ENCODE measurements at places on chromosomes 16 and 17. TPM values are rescaled to one million over a fixed set of nuclear protein-coding genes. Genes with fewer than 3 reads are reported as not detected.

- H3K27me3 ChIP-seq: peaks cover 8% of the 10 kb centered on the region
- peaks cover 5% of the 10 kb centered on the region for H3K4me1 ChIP-seq
- DNase-seq: no peak
- peak overlapping the region; percentile 64 for H3K27ac ChIP-seq
- H3K4me3 ChIP-seq: no peak overlapping the region
Observed at GRCh38 chr17:50518384-50519023, 10.3 kb downstream of the MYCBPAP start.

GRCh38 chr17:61575352-61575975 is 15.6 kb downstream of the NACA2 start:
- H3K4me3 ChIP-seq: no peak overlapping the region
- no peak overlapping the region for H3K27ac ChIP-seq
- peaks cover 42% of the 10 kb centered on the region for H3K27me3 ChIP-seq
- peaks cover 8% of the 10 kb centered on the region for H3K4me1 ChIP-seq
- no peak for DNase-seq
- no peaks in the 10 kb centered on the region for H3K36me3 ChIP-seq

DNA sequence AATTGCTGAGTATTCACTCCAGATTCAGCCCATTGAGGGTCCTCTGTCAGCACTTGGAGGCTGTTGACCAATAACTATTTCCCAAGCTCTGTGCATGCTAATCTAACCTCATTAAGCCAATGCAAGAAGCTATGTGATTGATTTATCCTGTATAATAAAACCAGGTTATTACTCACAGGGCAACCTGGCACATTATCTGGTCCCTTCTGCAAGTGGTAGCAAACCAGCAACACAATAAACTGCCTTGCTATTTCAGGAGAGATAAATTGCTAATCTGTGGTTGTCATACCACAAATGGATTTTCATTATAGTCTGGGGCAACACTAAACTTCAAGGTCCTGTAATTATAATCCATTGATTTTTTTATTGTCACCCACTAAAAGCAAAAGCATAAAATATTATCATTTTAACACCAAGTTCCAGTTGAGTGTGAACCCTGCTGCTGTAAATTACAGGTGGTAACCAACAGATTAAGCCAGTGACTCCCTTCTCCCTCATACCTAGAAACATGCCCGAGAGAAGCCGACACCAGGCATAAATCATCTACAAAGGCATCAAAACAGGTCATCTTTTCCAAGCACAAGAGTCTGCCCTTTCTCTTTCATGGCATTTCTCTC is 51.1 kb upstream of the SOX9 start:
- H3K4me3 ChIP-seq: no peak overlapping the region
- peaks cover 46% of the 10 kb centered on the region for H3K4me1 ChIP-seq
- H3K27ac ChIP-seq: no peak overlapping the region

DNA sequence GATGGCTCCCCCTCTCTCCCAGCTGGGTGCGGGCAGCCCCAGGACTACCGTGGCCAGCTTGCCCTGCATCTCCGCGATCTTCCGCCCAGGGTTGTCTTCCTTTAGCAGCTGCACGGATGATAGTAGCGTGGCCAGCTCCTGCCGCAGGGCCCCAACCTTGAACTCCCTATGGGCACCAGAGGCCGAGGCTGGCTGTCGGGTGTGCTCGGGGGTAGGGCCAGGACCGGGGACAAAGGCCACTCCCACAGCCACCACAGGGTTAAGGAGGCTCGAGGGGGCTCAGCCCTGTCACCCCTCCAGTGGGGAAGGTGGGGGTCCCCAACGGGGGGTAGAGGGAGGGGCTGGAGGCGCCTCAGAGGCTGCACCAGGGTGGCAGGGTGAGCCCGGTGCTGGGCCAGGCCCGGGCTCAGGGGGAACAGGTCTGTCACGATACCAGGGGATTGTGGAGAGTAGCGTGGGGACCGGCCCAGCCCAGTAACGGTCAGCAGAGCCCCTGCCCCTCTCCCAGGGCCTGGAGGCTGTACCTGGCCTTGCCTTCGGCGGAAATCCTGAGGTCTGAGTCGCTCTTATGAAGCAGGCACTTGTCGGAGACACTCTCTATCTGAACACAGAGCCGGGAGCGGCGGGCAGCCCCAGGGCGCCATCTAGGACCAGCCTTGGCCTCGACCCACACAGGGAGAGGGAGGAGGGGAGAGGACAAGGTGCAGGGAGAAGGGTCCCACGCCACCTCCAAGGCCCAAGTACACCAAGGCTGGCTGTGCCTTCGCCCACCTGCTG is 5.2 kb downstream of the PERCC1 start:
- H3K4me3 ChIP-seq: no peak overlapping the region
- no peak for DNase-seq
- peak overlapping the region; percentile 73 for H3K27ac ChIP-seq
- H3K27me3 ChIP-seq: no peaks in the 10 kb centered on the region
- no peaks in the 10 kb centered on the region for H3K36me3 ChIP-seq

- peaks cover 2% of the 10 kb centered on the region for H3K36me3 ChIP-seq
- H3K27ac ChIP-seq: no peak overlapping the region
- H3K27me3 ChIP-seq: peaks cover 21% of the 10 kb centered on the region
- DNase-seq: no peak
- H3K4me1 ChIP-seq: peaks cover 3% of the 10 kb centered on the region
- H3K4me3 ChIP-seq: no peak overlapping the region
Observed at GRCh38 chr16:80147026-80147655, 393.7 kb upstream of the DYNLRB2 start.

DNA sequence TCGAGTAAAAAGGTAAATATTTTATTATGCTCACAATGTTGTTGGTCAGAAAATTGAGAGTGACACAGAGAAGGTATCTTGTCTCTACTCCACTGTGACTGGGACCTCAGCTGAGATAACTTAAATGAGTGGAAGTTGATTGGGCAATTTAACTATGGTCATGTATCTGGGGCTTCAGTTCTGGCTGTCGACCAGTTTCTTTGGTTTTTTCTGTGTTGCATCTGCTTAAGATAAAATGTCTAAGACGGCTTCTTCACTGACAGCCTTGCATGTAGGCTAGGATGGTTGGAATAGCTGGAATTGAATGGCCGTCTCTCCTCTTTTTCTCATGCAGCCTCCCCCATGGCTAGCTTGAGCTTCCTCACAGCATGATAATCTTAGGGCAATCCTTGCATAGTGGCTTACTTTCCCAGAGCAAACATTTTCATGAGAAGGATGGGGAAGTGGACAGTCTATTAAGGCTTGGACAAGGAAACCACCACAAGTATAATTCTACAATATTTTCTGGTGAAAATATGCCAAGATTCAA is 433.7 kb downstream of the KIF2B start:
- H3K36me3 ChIP-seq: no peaks in the 10 kb centered on the region
- H3K4me1 ChIP-seq: peaks cover 4% of the 10 kb centered on the region
- no peak for DNase-seq
- no peak overlapping the region for H3K27ac ChIP-seq
- H3K27me3 ChIP-seq: no peaks in the 10 kb centered on the region

DNA sequence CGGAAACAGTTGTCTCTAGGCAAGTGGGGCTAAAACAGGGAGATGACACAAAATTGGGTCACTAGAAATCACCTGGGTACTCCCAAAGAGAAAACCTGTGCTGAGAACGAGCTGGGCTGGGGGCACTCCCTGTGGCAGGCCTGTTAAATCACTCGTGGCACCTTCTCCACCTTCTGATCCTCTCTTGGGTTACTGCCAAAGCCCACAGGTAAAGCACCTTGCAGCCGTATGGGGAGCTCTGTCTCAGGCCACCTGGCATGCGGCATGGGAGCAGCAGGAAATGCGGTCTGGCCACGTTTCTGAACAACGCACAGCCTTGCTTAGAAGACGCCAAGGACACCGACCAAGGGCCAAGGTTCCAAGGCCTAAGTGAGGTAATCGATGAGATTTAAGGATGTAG is 21.5 kb upstream of the ICAM2 start:
- no peak overlapping the region for H3K4me3 ChIP-seq
- peaks cover 12% of the 10 kb centered on the region for H3K4me1 ChIP-seq
- no peak overlapping the region for H3K27ac ChIP-seq
- no peaks in the 10 kb centered on the region for H3K27me3 ChIP-seq
- peaks cover 45% of the 10 kb centered on the region for H3K36me3 ChIP-seq

DNA sequence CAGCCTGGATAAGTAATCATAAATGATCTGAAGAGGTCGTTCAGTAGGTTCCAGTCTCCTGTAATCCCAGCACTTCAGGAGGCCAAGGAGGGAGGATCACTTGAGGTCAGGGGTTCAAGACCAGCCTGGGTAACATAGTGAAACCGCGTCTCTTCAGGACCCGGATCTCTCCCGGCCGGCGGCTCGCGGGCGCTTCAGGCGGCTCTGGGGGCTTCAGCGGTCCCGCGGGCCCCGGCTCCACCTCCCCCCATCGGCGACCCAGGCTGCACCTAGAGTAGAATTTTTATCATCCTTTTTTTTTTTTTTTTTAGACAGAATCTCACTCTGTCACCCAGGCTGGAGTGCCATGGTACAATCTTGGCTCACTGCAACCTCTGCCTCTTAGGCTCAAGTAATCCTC is 95.9 kb downstream of the ABCC12 start:
- no peak overlapping the region for H3K4me3 ChIP-seq
- H3K4me1 ChIP-seq: peaks cover 4% of the 10 kb centered on the region
- H3K27me3 ChIP-seq: peaks cover 8% of the 10 kb centered on the region
- peak overlapping the region; percentile 73 for H3K27ac ChIP-seq

DNA sequence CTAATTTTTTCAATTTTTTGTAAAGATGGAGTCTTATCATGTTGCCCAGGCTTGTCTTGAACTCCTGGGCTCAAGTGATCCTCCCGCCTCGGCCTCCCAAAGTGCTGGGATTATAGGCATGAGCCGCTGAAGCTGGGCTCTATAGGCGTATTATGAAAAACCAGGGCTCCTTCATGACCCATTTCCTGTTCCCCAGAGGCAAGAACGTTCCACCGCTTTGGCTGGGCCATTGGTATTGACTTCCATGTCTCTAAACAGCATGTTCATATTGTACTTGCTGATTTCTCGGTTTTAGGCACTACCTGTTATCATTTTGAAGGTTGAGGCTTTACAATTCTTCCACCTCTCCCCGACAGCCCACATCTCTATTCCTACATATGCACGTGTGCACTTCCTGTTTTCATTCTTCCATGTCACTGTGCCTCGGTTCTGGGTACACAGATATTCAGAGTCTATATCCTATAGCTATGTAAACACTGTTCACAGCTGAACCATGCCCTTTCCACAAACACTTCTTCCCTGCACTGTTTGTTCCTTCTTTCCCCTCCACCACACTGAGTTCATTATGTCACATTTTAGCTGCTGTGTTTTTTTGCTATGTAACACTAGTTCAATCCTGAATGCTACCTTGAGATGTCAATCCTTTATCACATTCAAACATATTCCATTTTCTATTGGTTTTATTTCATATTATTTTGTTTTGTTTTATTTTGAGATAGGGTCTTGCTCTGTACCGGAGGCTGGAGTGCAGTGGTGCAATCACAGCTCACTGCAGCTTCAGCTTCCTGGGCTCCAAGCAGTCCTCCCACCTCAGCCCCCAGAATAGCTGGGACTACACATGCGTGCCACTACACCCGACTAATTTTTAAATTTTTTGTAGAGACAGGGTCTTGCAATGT is 16.8 kb upstream of the MAPK3 start:
- peak overlapping the region; percentile 8 for H3K27ac ChIP-seq
- no peaks in the 10 kb centered on the region for H3K27me3 ChIP-seq
- H3K36me3 ChIP-seq: no peaks in the 10 kb centered on the region
- H3K4me1 ChIP-seq: peaks cover 4% of the 10 kb centered on the region

- peaks cover 11% of the 10 kb centered on the region for H3K4me1 ChIP-seq
- peaks cover 2% of the 10 kb centered on the region for H3K36me3 ChIP-seq
- H3K27me3 ChIP-seq: peaks cover 15% of the 10 kb centered on the region
- H3K27ac ChIP-seq: no peak overlapping the region
- no peak for DNase-seq
Observed at GRCh38 chr16:22192261-22193062, 13.6 kb upstream of the EEF2K start.

GRCh38 chr16:69276148-69277115 is 34.7 kb upstream of the VPS4A start:
- no peak for DNase-seq
- no peak overlapping the region for H3K27ac ChIP-seq
- peaks cover 12% of the 10 kb centered on the region for H3K36me3 ChIP-seq
- H3K4me3 ChIP-seq: no peak overlapping the region

- peaks cover 6% of the 10 kb centered on the region for H3K4me1 ChIP-seq
- H3K27ac ChIP-seq: no peak overlapping the region
- no peak for DNase-seq
- no peak overlapping the region for H3K4me3 ChIP-seq
- H3K36me3 ChIP-seq: no peaks in the 10 kb centered on the region
Observed at GRCh38 chr17:27792095-27792494, 8.2 kb downstream of the NOS2 start.

GRCh38 chr16:2848933-2849725 is 8.8 kb downstream of the PRSS22 start:
- H3K4me1 ChIP-seq: peaks cover 8% of the 10 kb centered on the region
- no peak overlapping the region for H3K27ac ChIP-seq
- peaks cover 6% of the 10 kb centered on the region for H3K27me3 ChIP-seq
- H3K4me3 ChIP-seq: no peak overlapping the region
- peaks cover 3% of the 10 kb centered on the region for H3K36me3 ChIP-seq

GRCh38 chr17:75738218-75738802 is 17.1 kb downstream of the ITGB4 start:
- peaks cover 2% of the 10 kb centered on the region for H3K36me3 ChIP-seq
- no peaks in the 10 kb centered on the region for H3K27me3 ChIP-seq
- H3K27ac ChIP-seq: no peak overlapping the region
- no peaks in the 10 kb centered on the region for H3K4me1 ChIP-seq
- no peak overlapping the region for H3K4me3 ChIP-seq
- no peak for DNase-seq

GRCh38 chr17:57987581-57988300 is at the start of gene VEZF1:
VEZF1 (minus strand) TSS chr17:57988254; CDS start chr17:57988111, 143 bp downstream.
- peaks cover 3% of the 10 kb centered on the region for H3K36me3 ChIP-seq
- H3K4me3 ChIP-seq: peak within 1 kb of the TSS; percentile 88
- no peaks in the 10 kb centered on the region for H3K27me3 ChIP-seq
- peak; percentile 69 for DNase-seq

DNA sequence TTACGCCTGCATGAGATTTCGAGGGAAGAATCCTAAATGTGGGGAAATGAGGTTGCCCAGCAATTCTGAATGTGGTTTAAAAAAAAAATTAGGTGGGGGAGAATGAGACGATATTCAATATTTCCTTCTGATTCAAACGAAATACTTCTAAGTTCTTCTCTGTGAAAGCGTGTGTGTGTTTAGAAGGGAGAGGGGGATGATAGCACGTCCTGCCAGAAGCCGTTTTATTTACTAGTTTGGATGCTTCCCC is 47.8 kb downstream of the TBC1D16 start:
- H3K27ac ChIP-seq: peak overlapping the region; percentile 15
- no peak overlapping the region for H3K4me3 ChIP-seq
- no peaks in the 10 kb centered on the region for H3K36me3 ChIP-seq
- DNase-seq: no peak

DNA sequence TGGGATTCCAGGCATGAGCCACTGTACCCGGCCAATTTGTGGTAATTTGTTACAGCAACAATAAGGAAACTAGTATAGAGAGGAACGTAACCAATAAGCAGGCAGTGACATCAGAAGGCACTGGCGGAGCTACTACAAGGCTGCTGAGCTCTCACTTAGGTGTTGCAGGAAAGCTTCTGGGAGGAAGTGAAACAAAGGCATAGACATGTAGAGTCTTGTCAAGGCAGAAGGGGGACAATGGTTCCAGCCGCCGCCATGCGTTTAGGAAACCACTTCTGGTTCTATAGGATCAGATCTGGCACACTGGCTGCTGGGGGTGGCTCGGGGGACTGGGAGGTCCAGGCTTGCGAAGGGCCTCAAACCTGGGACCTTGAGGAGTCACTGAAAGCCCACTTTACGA is 9.4 kb upstream of the CPSF4L start:
- DNase-seq: no peak
- peak overlapping the region; percentile 62 for H3K27ac ChIP-seq
- H3K4me3 ChIP-seq: no peak overlapping the region
- no peaks in the 10 kb centered on the region for H3K27me3 ChIP-seq
- H3K4me1 ChIP-seq: peaks cover 21% of the 10 kb centered on the region

GLTPD2 gene
- 4.1 TPM for total RNA-seq

ABCC11 gene
- total RNA-seq: 0.91 TPM

HELZ gene
- 70.9 TPM for total RNA-seq

GPT2 gene
- total RNA-seq: 99.5 TPM

CCL18 gene
- not detected for total RNA-seq

STH gene
- not detected for total RNA-seq

Measured in progenitor cell of endocrine pancreas (in vitro differentiated cells).